ENCODE measurements at places on chromosomes 3 and 15.

GRCh38 chr15:57282686-57283085 is 93.6 kb upstream of the CGNL1 start:
- DNase-seq: no peak

DNA sequence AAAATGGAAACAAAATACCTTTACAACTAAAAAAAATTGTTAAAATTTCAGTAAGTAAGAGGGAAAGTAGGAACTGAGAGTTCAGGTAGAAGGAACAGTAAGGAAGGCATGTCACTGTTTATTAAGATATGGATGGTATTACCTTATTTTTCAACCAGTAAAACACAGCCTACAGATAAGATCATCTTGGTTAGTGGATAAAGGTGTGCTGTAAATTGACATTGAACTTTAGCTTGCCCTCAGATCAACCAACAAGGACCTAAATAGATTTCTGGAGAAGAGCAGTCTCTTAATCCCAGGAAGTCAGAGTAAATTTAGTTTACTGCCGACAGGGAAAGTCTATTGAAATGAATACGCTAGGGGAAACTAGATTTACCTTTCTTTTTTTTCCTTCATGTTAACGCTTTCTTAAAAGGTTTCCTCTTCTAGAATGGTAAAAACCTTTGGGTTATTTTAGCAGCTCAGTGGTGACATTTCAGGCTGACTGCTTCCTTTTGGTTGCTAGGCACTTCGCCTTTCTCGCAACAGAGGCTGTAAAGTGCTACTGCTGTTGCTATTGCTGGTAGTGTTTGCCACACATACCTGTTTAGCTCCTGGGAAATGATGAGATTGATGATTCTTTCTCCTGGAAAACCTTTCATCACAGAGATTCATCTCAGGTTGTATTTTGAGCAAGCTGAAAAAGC is 12.9 kb downstream of the DZIP3 start:
- peak; percentile 59 for DNase-seq

- no peak for DNase-seq
Measured at GRCh38 chr3:9833078-9833477, 10.7 kb downstream of the RPUSD3 start.

GRCh38 chr3:142723968-142724681 is at the start of gene TRPC1:
TRPC1 (plus strand) TSS chr3:142724034; CDS start chr3:142724560, 526 bp downstream.
- DNase-seq: peak; percentile 30

DNA sequence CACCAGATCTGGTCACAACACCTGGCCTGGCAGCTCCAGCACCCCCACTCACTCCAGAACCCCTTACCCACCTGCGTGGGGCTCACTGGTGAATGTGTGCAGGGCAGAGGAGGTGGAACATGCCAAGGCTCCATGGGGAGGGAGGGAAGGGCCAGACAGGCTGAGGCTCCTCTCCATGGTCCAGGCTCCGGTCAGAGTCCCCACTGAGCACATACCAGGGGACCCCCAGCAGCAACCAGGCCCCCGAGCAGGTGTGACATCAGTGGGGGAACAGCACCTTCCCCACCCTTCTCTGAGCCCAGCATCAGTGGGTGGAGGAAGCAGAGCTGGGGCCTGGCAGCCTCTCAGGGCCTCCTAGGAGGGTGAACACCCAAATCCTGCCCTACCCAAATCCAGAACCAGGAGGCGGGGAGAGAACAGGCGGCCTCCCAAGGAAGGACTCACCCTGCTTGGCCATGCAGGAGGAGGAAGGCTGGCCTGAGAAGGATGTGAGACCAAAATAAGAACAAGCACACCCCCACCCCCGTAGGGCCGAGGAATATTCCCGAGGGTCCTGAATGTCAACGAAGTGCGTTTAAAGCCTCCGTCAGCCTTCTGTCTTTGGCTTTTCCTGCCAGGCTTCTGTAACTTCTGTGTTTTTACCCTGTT is 1.1 kb upstream of the GP9 start:
- no peak for DNase-seq

DNA sequence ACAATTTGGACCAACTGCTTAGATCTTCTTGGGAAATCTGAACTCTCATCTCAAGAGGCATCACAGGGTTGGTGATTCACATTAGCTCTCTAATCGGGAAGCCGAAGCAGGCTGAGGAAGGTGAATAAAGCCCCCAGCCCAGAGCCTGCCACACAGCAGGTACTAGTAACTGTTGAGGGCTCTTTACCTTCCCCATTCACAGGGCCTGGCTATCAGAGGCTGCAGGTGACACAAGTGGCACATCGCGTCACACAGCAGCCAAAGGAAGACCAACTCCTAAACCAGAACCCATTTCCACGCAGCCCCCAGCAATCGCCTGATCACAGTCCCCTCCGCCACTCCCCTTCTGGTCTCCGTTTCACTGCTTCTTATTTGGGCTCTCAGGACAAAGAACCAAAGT is 29.2 kb downstream of the SH3BP5 start:
- no peak for DNase-seq

DNA sequence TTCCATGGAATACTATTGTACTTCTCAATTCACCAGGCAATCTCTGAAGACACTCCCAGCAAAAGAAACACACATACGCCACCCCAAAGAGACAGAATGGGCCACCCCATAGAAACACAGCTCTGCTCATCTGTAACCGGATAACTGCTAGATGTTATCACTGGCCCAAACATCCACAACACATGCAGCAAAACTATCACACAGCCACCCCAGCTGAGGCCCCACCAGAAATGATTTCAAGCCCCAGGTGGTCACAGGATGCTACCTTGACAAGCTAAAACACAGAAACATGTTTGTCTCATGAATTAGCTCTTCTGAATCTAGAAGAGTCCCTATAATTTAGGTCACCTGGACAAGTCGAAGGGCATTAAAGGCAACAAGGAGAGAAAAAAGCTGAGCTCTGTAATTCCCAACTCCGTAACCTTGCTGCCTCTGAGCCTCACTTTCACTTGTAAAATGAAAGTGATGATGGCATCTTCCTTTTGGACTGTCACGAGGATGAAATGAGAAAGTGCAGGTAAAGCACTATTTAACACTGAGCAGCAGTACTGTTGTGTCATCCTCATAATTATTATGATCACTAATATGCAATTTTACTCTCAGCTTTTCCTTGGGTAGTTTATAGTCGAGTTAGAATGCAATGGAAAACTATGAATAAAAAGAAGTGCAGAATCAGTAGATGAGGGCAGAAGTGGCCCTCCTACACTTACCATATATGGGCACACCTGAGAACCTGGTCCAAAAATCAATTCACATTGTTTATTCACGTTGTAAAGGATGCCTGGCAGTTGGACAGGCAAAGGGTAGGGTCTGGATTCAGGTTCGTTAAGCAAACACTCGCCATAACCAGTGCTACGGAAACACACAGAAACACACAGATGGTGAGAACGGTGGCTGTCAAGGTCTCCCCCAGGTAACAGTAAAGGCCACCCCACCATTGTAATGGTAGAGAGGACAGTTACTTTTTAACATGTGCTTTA is 38.6 kb downstream of the ADAMTS9 start:
- no peak for DNase-seq

DNA sequence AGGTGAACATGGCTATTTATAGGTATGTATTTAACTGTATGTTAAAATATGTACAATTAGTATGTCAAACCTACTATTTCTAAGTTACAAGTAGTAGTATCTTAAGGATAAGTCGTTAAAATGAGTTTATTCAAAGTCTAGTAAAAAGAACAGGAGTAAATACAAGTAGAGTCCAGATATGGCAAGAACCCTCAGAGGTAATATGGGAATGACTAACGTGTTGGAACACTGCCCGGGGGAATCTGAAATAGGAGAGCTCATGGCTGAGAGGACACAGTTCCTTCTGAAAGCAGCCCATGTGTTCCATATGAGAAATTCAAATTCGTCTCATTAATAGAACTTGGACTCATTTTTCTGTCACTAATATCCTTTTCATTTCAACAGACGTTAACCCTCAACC is 158.8 kb downstream of the CLSTN2 start:
- DNase-seq: no peak

DNA sequence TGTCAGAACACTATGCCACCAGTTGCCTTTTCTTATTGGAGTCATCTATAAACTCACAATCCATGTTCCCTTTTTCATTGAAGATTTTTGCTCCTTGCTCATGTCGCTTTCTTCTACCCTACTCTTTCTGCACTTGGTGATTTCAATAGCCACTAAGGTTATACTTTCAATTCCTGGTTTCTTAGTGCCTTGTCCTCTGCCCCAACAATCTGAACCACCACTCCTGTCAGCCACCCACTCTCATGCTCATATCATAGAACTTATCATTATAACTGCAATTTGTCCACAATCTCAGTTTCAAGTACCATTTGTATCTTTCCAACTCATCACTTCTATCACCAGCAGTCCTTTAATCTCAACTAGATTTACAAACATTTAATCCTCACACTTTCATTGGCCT is 10.0 kb upstream of the GRAMD1C start:
- DNase-seq: no peak

Measured in CD4-positive, alpha-beta T cell treated with Interleukin-15 for 4 hours (primary cell).